Liver (tissue), 10 donors: ENCODE measurements at places on chromosomes 6 and 20. TPM values are rescaled to one million over a fixed set of nuclear protein-coding genes. Genes with fewer than 3 reads are reported as not detected.

- H3K4me3 ChIP-seq: no peak overlapping the region
- H3K27ac ChIP-seq: no peak overlapping the region
- H3K4me1 ChIP-seq: peaks cover 10% of the 10 kb centered on the region
- H3K27me3 ChIP-seq: no peaks in the 10 kb centered on the region
Observed at GRCh38 chr6:31797588-31797987, 2.0 kb upstream of the VARS1 start.

DNA sequence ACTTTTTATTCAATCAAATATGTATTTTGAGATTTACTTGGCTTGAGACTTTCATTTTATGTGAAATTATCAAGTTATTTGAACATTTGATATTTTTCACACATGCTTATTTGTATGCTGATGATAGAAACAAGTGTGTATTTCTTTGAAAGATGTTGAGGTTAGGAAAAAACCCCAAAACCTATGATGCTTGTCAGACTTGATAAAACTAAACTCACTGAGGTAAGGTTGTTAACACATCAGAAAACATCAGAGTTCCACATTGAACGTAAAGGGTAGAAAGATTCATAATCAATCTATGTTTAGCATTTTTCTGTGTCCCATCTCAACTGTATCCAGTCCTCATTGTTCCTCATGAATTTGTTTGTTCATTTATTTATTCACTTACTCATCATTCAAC lies 12.2 kb downstream of the SF3B5 start:
- H3K36me3 ChIP-seq: no peaks in the 10 kb centered on the region
- H3K4me1 ChIP-seq: no peaks in the 10 kb centered on the region
- H3K27me3 ChIP-seq: no peaks in the 10 kb centered on the region
- H3K4me3 ChIP-seq: no peak overlapping the region
- no peak for DNase-seq

DNA sequence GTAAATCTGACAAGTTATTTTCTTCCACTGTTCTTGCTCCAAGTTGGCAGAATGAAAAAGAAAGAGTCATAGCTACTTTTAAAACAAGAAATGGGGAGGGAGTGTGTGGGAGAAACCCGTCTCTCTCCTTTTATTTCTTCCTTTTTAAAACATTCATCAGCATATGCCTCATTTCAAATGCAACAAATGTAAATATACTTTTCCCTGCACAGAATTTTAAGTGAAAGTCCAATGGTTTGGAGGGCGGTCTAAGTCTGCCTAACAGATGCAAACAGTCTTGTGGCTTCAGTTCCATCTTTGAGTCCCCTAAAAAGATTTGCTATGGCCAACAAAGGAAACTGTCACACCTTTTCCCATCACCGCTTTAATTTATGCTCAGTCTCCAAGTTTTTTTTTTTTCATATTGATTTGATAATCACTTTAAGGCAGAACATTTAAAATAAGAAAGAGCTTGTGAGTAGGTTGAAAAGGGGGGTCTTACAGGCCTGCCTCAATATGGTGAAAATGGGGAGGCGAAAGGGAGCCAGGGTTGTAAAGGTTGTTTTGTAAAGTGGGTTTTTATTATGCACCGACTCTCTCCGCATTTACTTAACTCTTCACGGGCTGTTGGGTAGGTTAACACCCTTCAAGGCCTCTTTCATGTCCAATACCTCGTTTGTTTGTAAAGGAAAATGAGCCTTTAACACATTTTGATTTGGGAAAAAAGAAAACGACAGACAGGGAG lies 4.6 kb downstream of the TFAP2D start:
- H3K36me3 ChIP-seq: no peaks in the 10 kb centered on the region
- no peak for DNase-seq
- no peak overlapping the region for H3K4me3 ChIP-seq
- no peak overlapping the region for H3K27ac ChIP-seq
- peaks cover 15% of the 10 kb centered on the region for H3K27me3 ChIP-seq
- H3K4me1 ChIP-seq: no peaks in the 10 kb centered on the region

DNA sequence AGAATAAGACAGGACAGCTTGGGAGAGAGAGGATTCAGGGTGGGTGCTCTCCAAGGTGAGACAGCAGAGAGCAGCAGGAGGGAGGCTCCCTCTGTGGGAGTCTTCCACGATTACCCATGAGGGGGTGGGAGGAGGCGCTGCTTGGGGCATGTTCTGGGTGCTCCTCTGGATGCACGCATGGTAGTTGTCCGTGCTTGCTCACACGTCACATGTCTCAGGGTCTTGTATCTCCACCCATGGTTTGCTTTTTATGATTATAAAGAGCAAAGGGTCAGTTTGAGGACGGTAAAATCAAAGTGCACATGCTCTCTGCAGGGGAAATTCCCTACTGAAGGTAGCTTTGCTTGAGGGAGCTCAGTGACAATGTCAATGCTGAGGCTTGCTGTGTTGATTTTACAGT lies 338.4 kb downstream of the THBS2 start:
- H3K27me3 ChIP-seq: peaks cover 2% of the 10 kb centered on the region
- no peak overlapping the region for H3K27ac ChIP-seq
- no peaks in the 10 kb centered on the region for H3K4me1 ChIP-seq

GRCh38 chr6:107314531-107314939 lies 144.8 kb downstream of the PDSS2 start:
- no peak for DNase-seq
- H3K4me1 ChIP-seq: peaks cover 6% of the 10 kb centered on the region

- H3K4me3 ChIP-seq: no peak overlapping the region
- no peaks in the 10 kb centered on the region for H3K4me1 ChIP-seq
- H3K27me3 ChIP-seq: no peaks in the 10 kb centered on the region
- no peak for DNase-seq
- H3K36me3 ChIP-seq: no peaks in the 10 kb centered on the region
Observed at GRCh38 chr6:62324834-62325233, 38.8 kb upstream of the KHDRBS2 start.

The HUS1B gene
- polyA plus RNA-seq: 0.07 TPM

DNA sequence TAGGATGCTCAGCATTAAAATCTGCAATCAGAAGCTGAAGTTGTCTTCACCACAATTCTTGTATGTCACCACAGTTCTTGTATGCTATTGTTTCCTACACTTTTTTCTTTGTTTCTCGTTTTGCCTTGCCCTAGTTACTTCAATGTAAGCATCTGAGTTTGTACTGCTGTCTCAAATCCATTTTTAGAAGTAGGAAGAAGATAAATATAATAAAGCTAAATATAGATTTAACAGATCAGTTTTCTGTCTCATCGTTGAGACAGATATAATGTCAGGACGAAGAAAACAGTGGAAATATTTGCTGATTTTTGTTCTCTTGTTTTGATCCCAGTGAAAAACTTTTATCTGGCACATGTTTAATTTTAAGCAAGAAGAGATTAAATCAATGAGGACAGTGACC lies 318.0 kb downstream of the QKI start:
- no peak overlapping the region for H3K4me3 ChIP-seq
- no peak overlapping the region for H3K27ac ChIP-seq
- peaks cover 4% of the 10 kb centered on the region for H3K4me1 ChIP-seq
- no peaks in the 10 kb centered on the region for H3K36me3 ChIP-seq

The NKAIN4 gene
- not detected for polyA plus RNA-seq

DNA sequence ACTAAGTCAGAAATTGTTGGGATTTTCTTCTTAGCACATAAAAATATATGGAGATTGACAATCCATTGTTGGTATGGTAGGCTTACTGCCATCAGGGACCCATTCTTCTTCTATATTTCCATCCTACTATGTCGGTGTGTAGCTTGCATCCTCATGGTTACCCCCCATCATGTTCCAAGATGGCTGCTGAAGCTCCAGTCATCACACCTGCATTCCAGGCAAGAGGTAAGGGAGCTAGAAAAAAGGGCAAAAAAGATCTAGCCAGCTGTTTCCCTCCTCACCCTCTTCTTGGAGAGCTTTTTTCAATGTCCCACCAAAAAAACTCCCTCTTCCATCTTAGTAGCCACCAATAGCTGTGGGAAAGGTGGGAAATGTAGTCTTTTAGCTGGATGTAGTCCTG lies 13.6 kb downstream of the SLC2A10 start:
- peaks cover 17% of the 10 kb centered on the region for H3K36me3 ChIP-seq
- H3K4me3 ChIP-seq: no peak overlapping the region
- no peak overlapping the region for H3K27ac ChIP-seq
- peaks cover 2% of the 10 kb centered on the region for H3K4me1 ChIP-seq
- H3K27me3 ChIP-seq: no peaks in the 10 kb centered on the region
- no peak for DNase-seq

The FOXF2 gene
- not detected for polyA plus RNA-seq

The MYB gene
- polyA plus RNA-seq: 0.13 TPM

The ASIP gene
- 0.62 TPM for polyA plus RNA-seq

DNA sequence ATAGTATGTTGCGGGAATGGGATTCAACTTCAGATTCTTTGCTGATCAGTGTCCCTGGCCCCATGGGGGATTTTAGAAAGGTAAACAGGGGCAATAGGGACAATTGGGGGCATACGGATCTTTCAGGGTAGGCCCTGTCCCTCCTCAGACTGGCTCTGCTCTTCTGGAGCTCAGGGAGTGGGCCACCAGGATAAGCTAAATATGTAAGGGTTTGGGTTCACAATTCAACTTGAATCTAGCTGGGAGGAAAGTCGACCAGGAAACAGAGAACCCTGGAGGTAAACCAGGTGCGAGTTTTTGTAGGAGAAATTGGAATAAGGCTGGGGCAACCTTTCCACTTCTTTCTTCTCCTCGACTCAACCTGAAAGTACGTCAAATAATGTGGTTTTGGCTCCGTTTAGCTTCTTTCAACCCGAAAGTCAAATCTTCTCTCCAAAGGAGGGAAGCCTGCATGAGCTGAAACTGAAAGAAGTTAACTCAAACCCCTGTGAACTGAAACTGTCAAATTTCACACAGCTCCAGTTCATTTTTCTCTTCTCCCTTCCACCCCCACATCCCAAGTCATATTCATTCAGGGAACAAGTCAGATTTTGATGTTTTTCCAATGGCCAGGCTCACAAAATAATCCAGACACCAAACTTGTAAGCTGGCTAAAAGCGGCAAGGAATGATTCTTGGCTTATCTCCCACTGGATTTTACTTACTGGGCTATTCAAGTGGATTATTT lies 278.2 kb downstream of the CLIC5 start:
- H3K4me3 ChIP-seq: no peak overlapping the region
- no peaks in the 10 kb centered on the region for H3K4me1 ChIP-seq
- H3K27me3 ChIP-seq: no peaks in the 10 kb centered on the region
- no peak overlapping the region for H3K27ac ChIP-seq
- H3K36me3 ChIP-seq: no peaks in the 10 kb centered on the region

DNA sequence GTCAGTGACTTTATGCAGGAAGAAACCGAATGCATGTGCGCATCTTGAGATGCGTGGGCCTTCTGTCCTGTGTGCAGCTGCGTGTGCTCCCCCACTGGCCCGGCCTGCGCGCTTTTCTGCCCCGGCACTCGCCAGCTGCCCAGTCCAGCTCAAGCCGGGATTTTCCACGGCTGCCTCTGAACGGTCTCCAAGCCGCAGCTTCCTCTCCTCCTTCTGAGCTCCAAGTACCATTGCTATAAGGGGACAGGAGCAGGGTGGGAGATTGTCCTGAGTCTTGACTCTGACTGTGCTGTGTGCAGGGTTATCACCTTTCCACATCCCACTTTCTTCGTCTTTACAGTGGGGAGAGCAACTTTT lies 302.8 kb downstream of the THBS2 start:
- no peak overlapping the region for H3K4me3 ChIP-seq
- no peak for DNase-seq
- H3K36me3 ChIP-seq: no peaks in the 10 kb centered on the region
- H3K27ac ChIP-seq: no peak overlapping the region
- no peaks in the 10 kb centered on the region for H3K4me1 ChIP-seq
- no peaks in the 10 kb centered on the region for H3K27me3 ChIP-seq

DNA sequence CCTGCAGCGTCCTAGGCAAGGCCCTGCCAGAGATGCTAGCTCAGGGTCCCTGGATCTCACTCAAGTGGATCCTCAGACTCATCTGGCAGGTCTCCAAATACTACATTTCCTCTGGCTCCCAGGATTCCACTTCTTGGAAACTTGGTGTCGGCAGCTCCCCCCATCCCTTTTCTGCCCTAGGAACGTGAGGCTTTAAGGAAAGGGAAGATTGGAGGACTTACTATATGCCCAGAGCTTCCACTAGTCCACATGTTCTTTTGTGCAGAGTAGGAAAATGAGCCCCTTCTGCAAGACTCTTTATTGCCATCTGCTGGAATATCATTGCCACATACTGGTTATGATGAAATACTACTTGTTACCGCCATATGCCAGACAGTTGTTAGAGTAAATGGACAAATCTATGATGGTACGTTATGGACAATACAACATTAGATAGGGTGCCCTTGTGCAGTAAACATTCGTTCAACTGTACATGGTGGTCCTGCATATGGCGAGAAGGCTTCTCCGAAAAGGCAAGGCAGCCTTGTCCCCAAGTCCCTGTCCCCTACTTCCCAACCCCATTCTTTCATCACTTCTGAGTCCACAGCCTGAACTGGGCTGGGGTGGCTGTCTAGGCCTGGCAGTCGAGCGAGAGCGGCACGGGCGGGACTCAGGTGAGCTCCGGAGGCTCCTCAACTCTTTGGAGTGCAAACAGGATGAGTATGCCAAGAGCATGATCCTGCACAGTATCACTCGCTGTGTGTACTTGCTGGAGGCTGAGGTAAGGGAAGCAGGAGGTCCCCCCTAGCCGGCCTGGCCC lies 780 bp downstream of the ARMC12 start:
- H3K27me3 ChIP-seq: no peaks in the 10 kb centered on the region
- H3K36me3 ChIP-seq: no peaks in the 10 kb centered on the region
- H3K4me3 ChIP-seq: no peak overlapping the region
- peaks cover 24% of the 10 kb centered on the region for H3K4me1 ChIP-seq

GRCh38 chr6:121563286-121563685 lies 127.8 kb downstream of the GJA1 start:
- DNase-seq: no peak
- no peaks in the 10 kb centered on the region for H3K27me3 ChIP-seq
- no peak overlapping the region for H3K27ac ChIP-seq
- H3K4me3 ChIP-seq: no peak overlapping the region

The NFATC2 gene
- 1.6 TPM for polyA plus RNA-seq

DNA sequence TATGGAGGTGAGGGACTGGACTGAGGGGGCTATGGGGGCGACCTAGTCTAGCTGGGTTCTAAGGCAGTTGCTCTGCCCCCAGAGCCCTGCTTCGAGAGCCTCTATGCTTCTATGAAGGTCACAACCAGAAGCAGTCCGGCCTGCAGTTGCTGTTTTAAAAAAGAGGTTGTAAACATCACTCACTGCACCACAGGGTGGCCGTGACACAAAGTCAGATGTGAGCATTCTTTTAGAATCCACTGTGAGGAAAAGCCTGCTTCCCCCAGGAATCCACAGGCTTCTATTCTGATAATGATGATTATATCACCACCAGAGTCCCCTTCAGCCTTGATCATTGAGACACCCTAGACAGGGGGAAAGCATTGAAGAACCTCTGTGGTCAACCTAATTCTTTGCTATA lies 229.7 kb upstream of the AGPAT4 start:
- no peak overlapping the region for H3K4me3 ChIP-seq
- no peak overlapping the region for H3K27ac ChIP-seq
- H3K27me3 ChIP-seq: no peaks in the 10 kb centered on the region
- no peaks in the 10 kb centered on the region for H3K4me1 ChIP-seq
- DNase-seq: no peak
- H3K36me3 ChIP-seq: no peaks in the 10 kb centered on the region

The PTK6 gene
- 0.11 TPM for polyA plus RNA-seq

- H3K36me3 ChIP-seq: no peaks in the 10 kb centered on the region
- H3K4me1 ChIP-seq: no peaks in the 10 kb centered on the region
- no peak overlapping the region for H3K27ac ChIP-seq
- H3K27me3 ChIP-seq: no peaks in the 10 kb centered on the region
- no peak for DNase-seq
Observed at GRCh38 chr6:150297327-150298029, 71.3 kb upstream of the IYD start.
